Cerebellar cortex (tissue), 1 donor: ENCODE measurements at places on chromosomes 7 and 10.

- DNase-seq, result no peak
Measured at GRCh38 chr10:1126461-1126860, 70.3 kb downstream of the WDR37 start.

- DNase-seq, result no peak
Measured at GRCh38 chr7:92761391-92762097, 74.8 kb downstream of the CDK6 start.

GRCh38 chr10:10886861-10887531 is 130.7 kb upstream of the CELF2 start:
- DNase-seq, result no peak

DNA sequence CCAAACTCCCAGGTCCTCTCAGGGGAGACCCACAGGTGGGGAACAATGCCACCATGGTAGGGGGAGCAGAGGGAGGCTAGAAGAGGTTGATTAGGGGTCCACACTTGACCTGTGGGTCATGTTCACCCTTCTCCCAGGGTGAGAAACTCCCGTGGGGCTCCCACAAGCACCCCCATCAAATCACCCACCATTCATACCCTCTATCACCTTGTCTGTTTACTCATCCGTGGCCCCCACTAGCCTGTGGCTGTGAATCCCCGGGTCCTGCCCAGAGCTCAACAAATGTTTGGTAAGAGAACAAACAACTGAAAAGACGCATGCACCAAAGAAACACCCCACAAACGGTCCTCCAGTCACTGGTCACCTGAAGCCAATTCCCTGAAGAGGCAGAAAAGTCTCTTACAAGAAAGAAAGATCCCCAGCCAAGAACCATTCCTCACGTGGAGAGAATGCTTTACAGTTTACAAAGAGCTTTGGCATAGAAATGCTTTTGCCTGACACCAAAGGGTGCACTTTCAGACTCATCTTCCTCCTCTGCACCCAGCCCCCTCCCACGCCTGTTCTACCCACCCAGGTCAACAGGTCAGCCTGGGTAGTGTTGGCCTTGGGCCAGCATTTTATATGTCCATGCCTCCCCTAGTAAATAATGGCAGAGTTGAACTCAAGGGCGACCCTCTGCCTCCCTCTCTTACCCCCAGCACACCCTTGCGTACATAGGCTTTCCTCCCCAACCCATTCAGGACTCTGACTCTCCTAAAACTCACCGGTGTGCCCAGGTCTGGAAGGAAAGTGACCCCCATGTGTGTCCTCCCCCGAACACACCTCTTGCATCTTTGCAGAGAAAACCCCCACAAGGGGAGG is 1.9 kb downstream of the ZCCHC24 start:
- no peak for DNase-seq

DNA sequence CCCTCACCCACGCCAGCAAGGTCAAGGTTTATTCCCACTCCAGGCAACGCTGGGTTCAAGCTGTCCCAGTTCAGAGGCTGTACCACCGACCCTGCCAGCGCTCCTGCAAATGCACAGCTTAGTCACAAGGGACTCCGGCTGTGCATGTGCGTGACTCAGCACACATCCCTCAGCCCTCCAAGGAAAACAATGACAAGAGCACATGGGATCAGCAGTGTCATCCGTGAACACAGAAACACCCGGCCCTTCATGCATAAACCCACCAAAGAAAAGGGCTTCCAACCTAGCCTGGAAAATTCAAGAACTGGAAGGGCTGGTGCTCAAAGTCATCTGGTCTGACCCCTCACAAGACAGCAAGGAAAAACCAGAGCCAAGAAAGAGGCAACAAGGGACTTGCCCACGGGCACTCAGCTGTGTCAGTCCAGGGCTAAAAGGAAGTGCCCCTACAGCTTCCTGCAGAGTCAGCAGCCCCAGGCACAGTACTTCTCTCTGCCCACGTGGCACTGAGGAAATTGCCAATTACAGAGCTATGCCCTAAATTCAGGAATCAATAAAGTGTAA is 106.1 kb downstream of the KCNMA1 start:
- DNase-seq, result peak; percentile 25
